ENCODE measurements at places on chromosomes 1 and 21. TPM values are rescaled to one million over a fixed set of nuclear protein-coding genes. Genes with fewer than 3 reads are reported as not detected.

GRCh38 chr1:44519035-44519676 is 114.1 kb downstream of the RNF220 start:
- DNase-seq: no peak

DNA sequence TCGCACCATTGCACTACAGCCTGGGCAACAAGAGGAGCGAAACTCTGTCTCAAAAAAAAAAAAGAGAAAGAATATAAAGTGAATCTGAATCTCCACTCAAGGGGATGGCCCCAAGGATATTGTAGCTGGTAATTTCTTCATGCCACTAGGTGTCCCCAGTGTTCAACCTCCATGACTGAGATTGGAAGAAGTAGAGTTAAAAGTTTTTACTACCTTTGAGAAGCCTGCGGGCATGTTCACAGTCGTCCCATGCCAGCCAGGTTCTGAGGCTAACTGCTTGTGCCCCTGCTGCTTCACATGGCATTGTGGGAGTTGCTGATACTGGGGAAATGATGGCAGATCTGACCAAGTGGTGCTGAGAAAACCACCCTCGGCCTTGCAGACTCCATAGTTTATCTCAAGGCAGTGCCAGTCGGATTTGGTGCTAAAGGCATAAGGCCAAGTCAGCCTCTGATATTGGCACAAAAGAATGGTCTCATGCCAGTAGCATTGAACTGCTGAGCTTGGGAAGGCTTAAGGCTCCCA is 10.8 kb upstream of the SHISA4 start:
- peak; percentile 51 for DNase-seq

DNA sequence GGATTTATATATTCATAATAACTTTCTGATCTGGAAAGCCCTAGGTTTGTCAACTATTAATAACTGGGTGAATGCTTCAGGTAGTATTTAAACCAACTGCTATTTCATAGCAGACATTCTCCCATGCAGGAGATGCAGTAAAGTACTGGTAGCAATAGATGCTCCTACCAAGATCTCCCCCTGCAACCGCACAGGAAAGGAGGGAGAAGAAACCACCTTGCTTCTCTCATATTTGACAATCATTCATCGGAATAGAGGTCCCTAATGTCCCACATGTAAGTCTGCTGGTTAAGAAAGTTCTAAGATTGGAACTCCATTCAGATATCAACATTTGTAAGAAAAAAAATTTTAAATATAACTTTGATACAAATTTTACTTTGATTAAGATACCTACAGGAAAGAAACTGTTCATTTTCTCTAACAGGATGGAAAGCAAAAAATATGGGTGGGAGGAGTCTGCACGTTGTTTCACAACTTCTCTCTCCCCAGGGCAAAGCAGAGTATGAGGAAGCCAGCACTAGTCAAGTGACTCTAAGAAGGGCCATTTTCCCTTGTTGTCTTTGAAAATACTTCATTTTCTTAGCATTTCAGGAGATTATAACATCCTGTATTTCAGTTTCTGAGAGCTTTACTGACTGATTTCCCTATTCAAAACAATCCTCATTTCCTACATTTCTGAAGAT is at the start of gene PYHIN1:
Gene PYHIN1, plus strand, starts transcription at position 498 of the 683 bp plus-strand sequence. CDS start 5,359 bp downstream, outside the sequence.
- DNase-seq: no peak

DNA sequence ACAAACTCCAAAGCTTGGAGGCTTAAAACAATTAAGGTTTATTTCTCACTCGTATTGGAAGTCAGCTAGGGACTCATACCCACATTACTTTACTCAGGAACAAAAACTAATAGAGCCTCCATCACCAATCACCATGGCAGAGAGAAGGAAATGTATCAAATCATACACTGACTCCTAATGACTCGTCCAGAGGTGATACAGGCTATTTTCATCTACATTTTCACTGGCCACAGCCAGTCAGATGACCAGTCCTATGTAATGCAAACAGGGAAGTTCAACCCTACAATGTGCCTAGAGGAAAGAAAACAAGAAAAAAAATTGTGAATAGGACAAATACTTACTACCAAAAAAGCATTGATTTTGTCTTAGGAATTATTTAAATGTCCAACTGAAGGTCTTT is 110.3 kb downstream of the SEC16B start:
- DNase-seq: no peak

DNA sequence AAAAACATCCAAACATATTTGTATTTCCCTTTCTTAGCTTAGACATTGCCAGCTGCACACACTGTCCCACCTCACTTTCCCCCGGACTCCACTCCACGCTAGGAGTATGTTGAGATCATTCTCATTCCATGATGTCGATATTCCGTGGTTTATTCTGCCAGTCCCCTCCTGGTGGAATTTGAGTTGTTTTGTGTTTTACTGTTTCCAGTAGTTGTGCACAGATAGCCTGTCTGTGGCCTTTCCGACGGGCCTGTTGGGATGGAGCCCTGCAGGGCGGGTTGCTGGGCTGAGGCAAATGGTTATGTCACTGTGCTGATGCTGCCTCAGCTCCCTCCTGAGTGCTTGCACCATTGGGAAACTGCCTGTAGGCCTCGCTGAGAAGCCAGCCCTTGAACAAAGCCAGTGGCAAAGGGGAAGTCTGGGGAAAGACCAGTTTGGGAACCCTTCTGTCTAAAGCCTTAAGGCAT is 12.8 kb downstream of the TRAPPC10 start:
- no peak for DNase-seq

- no peak for DNase-seq
These were observed 86.2 kb downstream of the STUM start for GRCh38 chr1:226634611-226635246.

GRCh38 chr1:209761011-209761635 is 5.3 kb downstream of the TRAF3IP3 start:
- DNase-seq: no peak

DNA sequence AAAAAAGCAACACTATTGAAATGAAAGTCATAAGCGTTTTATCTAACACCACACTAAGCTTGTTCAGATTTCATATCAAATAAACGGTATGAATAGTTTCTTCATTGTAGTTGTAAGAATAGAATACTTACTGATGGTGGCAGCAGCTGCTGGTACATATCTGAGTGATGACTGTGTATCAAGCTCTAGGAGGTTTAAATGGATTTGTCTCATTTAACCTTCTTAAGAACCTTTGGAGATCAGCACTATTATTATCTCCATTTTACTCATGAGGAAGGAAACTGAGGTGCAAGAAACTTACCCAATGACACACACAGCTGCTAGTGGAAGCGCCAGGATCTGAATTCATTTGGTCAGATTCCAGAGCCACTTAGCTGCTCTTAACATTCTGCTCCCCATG is 104.0 kb downstream of the EIF4G3 start:
- DNase-seq: no peak

- DNase-seq: peak; percentile 74
These were observed 14.6 kb upstream of the PADI1 start for GRCh38 chr1:17190010-17190995.

GRCh38 chr1:8047686-8048445 is 21.8 kb upstream of the ERRFI1 start:
- no peak for DNase-seq

DNA sequence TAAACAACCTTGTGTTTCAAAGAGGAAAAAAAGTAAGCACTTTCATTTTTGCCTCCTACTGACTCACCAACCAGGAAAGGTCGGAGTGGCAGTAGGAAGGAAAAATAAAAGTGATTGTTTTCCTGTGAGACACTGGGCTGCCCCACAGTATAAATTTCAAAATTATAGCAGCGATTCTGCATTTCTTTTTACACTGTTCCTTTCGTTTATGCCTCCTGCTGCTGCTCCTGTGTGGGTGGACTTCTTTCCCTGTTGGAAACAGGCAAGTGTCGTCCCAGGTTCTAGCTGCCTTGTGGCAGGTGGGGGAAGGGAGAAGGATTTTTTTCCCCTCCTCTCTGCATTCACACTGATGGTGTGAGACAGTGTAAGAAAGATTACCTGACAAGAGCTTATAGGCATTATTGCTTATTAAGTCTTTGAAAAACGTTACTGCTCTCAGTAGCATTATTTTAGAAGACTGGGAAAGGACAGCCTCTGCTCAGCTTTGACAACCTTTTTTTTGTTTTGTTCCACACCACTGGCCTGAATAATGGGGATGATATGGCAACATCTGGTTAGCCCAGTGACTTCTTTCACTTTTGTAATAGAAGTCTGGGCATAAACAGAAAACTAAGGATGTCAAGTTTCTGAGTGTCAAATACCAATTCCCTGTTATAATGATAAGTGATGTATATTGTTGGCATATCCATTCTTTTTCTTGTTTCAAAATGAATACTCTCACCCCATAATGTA is 77.9 kb downstream of the NEK7 start:
- peak; percentile 17 for DNase-seq

DNA sequence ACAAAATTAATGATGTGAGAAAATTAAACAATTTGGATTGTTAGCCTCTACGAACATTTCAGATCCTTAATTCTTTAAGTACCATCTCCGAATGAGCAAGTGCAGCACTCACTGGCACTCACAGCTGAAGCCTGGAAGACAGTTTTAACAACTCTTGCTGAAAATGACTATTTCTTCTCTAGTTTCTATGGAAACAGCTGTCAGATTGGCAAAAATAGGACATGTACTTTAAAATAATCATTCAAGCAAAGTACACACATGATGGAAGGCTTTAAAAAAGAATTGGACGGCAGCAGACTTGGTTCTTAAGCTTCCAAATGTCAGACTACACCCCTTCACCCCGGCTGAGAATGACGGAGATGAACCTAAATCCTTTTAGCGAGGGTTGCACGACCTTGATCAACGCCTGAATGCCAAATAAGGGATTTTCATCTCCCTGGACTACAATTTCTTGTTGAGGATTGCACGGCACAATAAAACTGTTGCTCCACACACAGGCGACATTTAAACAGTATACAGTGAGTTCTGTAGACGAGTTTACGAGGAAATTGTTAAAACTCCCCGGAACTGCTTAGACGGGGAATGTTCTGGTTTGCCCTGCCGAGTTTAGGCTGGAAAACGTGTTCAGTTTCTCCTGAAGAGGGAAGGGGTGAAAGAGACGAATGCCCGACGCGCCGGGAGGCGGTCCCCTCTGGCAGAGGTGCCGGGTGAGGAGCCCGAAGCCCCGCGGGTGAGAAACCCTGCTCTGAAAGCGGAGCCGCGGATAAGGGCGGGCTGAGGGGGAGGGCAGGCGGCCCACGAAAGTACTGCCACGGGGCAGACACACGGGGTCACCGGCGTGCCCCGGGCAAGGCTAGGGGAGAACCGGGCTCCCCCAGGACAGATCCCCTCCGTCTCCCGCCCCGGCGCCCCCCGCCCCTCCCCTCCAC is 671 bp downstream of the OMA1 start:
- peak; percentile 68 for DNase-seq

Gene USH2A
- total RNA-seq: not detected

Gene BRDT
- not detected for total RNA-seq

Gene C4BPA
- 1.0 TPM for total RNA-seq
